Naive thymus-derived CD8-positive, alpha-beta T cell (primary cell): ENCODE measurements at places on chromosomes 6 and 20.

DNA sequence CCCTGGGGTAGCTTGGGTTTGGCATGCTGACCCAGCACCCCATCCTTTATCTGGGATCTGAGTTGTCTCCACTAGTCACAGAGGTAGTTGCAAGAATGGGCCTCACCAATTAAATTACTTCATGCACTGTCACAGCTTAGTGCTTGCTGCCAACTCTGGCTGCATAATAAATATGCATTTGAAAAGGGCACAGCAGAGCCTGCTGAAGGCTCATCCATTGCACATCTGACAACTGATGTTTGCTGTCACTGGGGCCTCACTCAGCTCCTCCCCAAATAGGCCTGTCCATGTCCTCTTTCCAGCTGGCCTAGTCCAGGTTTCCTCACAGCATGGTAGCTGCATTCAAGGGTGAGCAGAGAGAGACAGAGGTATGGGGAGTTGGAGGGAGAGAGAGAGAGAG lies 13.3 kb upstream of the NXT1 start:
- no peak for DNase-seq

GRCh38 chr20:7926767-7927166 lies 13.5 kb downstream of the HAO1 start:
- DNase-seq = no peak

DNA sequence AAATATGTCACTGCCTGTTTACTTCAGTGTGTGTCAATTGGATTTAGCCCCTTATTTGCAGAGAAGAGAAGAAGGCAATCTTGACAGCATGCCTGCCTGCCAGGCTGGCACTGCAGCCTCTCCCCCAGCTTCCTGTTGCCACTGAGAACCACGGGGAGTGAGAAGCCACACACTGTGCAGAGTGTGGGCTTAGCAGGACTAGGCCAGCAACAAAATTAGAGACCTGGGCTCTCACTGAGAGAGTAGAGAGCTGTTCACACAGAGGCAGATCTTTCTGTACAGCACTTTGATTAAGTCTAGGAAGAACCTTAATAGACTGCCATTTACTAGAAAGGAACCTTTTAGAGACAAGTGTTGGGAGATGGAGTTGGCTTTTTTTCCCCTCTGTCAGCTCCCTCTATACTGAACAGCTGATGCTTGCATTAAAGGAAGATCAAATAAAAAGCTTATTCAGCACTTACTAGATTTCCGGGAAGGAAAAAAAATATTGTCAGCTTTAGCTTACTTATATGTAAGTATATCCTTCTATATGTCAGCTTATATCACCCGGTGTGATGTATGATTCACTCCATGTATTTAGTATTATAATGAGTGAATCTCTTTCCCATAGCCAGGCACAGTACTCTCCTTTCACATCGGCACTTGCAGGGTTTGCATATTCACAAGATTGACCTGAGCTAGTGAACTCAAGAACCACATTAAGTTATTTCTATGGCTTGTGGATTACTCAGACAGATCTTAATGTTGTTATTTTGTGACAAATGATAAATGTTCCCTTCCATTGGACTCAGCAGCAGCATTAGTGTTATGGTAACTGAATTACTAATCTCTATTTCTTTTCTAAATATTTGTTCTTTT lies 851.0 kb upstream of the EPHA7 start:
- no peak for DNase-seq

DNA sequence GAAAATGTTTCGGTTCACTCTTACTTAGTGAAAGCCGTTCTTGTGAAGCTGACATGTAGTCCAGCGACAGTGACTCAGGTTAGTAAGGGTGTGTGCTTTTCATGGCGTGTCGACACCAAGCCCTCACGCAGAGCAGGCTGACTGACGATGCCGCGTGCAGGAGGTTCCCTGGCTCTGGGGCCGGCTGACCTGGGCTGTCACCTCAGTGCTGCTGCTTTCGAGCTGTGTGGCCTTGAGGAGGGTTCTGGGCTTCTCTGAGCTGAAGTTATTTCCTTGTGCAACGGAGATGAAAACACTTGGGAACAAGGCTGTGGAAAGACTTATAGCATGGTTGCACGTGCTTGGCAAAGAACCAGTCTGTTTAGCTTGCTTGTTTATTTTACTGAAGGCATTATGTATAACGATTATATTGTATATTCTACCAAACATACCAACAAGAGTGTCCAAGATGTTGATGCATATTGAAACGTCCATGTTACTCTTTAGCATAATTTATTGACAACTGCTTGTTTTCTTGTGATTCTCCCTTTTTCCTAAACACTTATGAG lies 59.2 kb downstream of the PHACTR3 start:
- DNase-seq = no peak

- no peak for DNase-seq
Observed at GRCh38 chr20:58268936-58269619, 40.4 kb upstream of the RAB22A start.

GRCh38 chr6:124873066-124873410 lies 89.2 kb upstream of the RNF217 start:
- DNase-seq = no peak

DNA sequence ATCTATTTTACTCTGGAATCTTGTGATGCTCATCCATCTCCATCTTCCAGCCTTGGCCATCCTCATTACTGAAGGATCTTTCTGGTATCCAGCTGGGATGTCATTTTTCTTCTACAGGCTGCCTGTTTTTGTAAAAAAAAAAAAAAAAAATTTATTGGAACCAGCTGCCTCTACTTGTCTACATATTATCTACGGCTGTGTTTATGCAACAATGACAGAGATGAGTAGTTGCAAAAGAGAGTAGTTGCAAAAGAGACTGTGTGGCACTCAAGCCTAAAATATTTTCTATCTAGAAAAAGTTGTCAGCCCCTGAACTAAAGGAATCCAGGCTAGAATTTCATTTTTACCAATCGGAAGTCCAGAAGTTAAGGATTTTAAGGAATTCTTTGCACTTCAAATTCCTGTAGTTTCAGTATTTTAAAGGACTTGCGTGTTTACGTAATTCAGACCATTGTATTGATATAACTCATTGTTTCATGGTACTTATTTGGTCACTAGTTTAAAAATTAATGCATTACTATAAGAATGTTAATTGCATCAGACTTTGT lies 38.6 kb upstream of the PLCG1 start:
- no peak for DNase-seq

DNA sequence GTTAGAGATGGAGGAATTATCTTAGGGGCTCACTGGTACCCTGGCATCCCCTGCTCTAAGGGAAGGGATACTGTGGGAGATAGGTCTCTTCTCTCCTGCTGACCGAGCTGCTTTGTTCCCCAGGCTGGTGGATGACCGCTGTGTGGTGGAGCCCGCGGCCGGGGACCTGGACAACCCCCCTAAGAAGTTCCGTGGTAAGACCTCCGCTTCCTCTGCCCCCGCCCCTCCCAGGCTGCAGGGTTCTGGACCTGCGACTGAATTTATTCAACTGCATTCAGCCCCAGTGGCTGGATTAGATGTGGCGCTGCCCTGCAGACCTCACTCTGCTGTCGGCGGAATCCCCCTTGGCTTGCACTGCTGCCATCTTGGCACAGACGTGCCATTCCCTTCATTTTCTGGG lies 19.2 kb downstream of the ITPR3 start:
- DNase-seq = no peak

GRCh38 chr6:116564921-116565872 lies 6.1 kb upstream of the RWDD1 start:
- DNase-seq = no peak

DNA sequence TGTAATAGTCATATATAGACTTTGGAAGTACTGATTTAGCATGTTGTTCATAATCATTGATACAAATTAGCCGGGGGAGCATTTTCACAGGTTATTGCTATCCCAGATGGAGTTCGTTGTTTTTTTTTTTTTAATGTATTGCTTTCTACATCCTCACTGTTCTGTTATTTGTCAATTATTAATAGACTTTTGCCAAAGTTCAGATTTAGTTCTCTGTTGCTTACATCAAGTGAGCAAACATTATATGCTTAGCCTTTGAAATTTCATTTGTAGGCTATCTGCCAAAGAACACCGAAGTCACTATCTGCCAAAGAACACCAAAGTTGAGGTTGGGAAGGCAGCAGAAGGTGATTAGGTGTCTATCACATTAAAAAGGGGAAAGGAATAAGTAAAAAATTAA lies at the start of gene HAO1:
TSS of gene HAO1 (minus strand) at position 118 of the 400 bp plus-strand sequence. CDS start at position 82, 36 bp downstream.
- no peak for DNase-seq
